ENCODE measurements at places on chromosomes 2 and 18. TPM values are rescaled to one million over a fixed set of nuclear protein-coding genes. Genes with fewer than 3 reads are reported as not detected.

KHK gene
- polyA plus RNA-seq: 1.9 TPM

CCDC141 gene
- polyA plus RNA-seq: 79.4 TPM

THSD7B gene
- polyA plus RNA-seq: 0.42 TPM

PRSS56 gene
- 3.4 TPM for polyA plus RNA-seq

RND3 gene
- 45.8 TPM for polyA plus RNA-seq

PLCD4 gene
- polyA plus RNA-seq: 63.0 TPM

CRYBA2 gene
- not detected for polyA plus RNA-seq

HOXD13 gene
- polyA plus RNA-seq: not detected

C2orf78 gene
- polyA plus RNA-seq: not detected

RNF152 gene
- 5.2 TPM for polyA plus RNA-seq

DCDC2C gene
- polyA plus RNA-seq: 0.46 TPM

COL3A1 gene
- polyA plus RNA-seq: 5,317 TPM

PROC gene
- 0.46 TPM for polyA plus RNA-seq

TM4SF20 gene
- 0.06 TPM for polyA plus RNA-seq

PID1 gene
- polyA plus RNA-seq: 25.2 TPM

MFSD6 gene
- polyA plus RNA-seq: 9.3 TPM

SCN3A gene
- polyA plus RNA-seq: 0.53 TPM

SPATA3 gene
- not detected for polyA plus RNA-seq

DNAJC5G gene
- 0.24 TPM for polyA plus RNA-seq

CFAP221 gene
- 0.53 TPM for polyA plus RNA-seq

ITPRIPL1 gene
- 3.0 TPM for polyA plus RNA-seq

CDKL4 gene
- polyA plus RNA-seq: not detected

ZNF521 gene
- 43.7 TPM for polyA plus RNA-seq

ST6GAL2 gene
- polyA plus RNA-seq: 2.5 TPM

ALMS1 gene
- polyA plus RNA-seq: 15.6 TPM

MARCHF4 gene
- 0.04 TPM for polyA plus RNA-seq

FARSB gene
- 23.7 TPM for polyA plus RNA-seq

STPG4 gene
- not detected for polyA plus RNA-seq

INHA gene
- 0.37 TPM for polyA plus RNA-seq

COLEC12 gene
- polyA plus RNA-seq: 38.7 TPM

MYCN gene
- polyA plus RNA-seq: 5.5 TPM

TMEM182 gene
- 176 TPM for polyA plus RNA-seq

SLC19A3 gene
- 0.56 TPM for polyA plus RNA-seq

ELOA2 gene
- not detected for polyA plus RNA-seq

CFC1 gene
- not detected for polyA plus RNA-seq

SERPINB12 gene
- polyA plus RNA-seq: 0.53 TPM

TRABD2A gene
- polyA plus RNA-seq: 0.08 TPM

IL36B gene
- polyA plus RNA-seq: not detected
